ENCODE measurements at places on chromosomes 1 and 21.
A peak's percentile ranks its signal among the peaks of the same experiment; 100 is the strongest.

GRCh38 chr21:46183910-46184624 lies at the start of gene SPATC1L:
SPATC1L (minus strand) TSS chr21:46184459; CDS start chr21:46182816, 1,643 bp downstream.
- peak; percentile 77 for DNase-seq

- peak; percentile 77 for DNase-seq
These were observed 12.9 kb downstream of the PTPRU start for GRCh38 chr1:29249170-29249691.

DNA sequence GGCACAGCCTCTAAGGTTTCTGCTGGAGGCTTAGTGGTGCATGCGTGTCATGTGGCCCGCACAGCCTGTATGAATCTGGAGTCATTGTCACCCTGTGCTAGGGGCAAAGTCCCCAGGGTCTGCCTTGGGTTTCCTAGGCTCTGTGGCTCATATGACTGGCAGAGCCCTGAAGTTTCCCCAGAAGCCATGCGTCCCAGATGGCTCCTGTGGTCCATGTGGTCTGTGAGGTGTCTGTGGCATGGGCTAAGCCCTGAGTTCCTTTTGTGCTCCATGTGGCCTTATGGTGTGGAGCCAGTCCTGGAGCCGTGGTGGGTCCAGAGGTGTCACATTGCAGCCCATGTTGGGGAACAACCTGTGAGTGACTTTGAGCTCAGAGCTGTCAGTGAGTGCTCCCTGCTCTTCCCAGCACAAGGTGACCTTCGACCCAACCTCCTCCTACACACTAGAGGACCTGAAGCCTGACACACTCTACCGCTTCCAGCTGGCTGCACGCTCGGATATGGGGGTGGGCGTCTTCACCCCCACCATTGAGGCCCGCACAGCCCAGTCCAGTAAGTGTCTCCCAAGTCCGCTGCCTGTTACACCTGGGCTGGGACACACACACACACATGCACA lies 57.8 kb upstream of the KDM4A start:
- no peak for DNase-seq

DNA sequence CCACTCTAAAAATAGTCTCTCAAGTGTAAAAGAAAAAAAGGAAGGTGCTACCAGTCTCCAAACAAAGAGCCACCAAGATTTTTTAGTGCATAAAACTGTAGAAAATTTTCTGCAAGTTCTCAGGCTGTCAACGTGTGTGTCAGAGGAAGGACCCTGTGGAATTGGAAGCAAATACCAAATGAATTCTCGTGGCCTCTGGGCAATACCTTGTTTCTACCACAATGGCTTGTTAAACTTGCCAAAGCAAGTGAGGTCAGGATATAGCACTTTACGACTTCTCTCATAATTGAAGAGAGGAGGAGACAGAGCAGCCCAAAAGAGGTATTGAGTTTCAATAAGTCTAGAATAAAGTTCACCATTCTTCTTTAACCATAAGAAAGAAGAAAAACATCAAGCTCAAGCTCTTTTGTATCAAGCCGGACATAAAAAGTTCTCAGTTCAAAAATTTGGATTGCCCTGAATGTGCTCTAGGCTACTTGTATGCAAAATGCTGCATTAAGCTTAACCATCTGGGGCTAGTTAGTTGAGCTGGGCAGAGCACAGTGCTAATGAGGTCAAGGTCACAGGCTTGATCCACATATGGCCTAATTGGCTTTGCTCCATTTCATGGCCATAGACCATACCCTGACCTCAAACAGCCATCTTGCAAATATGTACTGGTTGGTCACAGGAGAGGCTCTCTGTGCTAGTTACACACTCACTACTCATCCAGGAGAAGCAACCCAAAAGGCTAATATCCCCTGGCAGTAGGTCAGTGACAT lies 60.5 kb downstream of the TBX15 start:
- DNase-seq: peak; percentile 57

- no peak for DNase-seq
These were observed 106.7 kb downstream of the PTPRU start for GRCh38 chr1:29342983-29343382.

- DNase-seq: no peak
These were observed 42.9 kb downstream of the CD53 start for GRCh38 chr1:110915804-110916203.

GRCh38 chr1:177884479-177885021 lies 85.3 kb downstream of the SEC16B start:
- no peak for DNase-seq

GRCh38 chr1:8649027-8649426 lies 168.4 kb downstream of the RERE start:
- no peak for DNase-seq

DNA sequence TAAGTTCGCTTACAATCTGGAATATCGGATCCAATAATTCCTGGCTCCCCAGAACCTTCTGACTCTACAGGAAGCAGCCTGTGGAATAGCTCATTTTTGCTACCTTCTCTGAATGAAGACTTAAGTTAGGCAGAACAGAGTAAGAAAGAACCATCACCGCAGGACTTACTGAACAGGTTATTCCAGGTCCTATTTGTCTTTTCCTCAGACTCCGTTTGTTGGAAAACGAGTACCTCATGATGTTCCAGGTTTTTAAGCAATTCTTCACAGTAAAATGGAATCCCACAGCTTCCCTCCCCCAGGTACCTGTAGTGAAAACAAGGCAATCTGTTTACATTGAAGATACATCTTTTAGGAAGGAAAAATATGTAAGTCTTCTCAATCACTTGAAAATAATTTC lies 59.8 kb downstream of the ADCY10 start:
- DNase-seq: no peak

DNA sequence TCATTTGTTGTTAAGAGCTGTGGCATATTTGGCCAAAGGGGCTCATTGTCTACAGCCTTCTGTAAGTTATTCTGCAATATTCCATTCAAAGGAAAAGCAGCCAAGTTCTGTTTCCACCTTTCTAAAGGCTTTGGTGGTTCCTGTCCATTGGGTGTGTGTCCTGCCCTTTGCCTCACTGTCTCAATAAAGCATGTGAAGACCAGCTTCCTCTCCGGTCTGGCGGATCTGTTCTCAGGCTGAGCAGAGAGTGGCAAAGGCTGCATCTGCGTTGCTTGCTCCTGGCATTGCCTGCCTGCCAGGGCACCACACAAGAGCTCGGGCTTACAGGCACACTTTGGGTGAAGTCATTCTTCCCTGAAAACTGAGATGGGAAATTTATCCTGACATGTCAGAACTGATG lies 34.9 kb downstream of the ST6GALNAC3 start:
- DNase-seq: no peak

GRCh38 chr1:219304227-219305226 lies 130.8 kb downstream of the LYPLAL1 start:
- peak; percentile 74 for DNase-seq

DNA sequence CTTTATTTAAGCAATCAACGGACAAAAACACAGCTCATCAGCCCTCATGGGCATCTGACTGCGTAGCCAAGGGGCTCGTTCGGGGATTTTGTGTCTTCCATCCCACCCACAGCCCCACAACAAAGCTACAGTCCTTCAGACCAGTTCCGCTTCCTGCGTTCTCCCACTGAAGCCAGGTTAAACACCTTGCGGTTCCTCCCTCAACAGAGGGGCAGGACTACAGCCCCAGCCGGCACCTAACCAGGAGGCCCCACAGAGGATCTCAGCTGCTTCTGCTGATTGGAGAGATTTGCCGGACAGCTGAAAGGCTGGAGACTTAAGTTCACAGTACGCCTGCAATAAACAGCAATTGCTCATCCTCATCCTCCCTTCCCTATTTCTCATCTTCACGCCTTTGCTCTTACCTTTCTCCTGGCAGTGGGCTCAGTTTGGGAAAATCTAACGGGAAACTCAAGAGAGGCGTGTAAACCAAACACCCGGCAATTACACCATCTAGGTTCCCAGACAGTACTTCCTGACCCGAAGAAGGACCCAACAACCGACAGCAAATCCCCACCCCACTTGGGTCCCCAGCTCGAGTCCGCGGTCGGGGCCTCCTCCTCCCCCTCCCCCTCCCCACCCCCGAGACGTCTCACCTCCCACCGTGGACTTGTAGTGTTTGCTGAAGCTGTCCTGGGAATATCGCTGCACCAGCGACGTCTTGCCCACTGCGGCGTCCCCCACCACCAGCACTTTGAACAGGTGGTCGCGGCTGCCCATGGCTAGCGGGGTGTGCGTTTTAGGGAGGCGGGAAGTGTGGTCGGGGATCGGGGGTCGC lies 876 bp downstream of the RAB29 start:
- no peak for DNase-seq

DNA sequence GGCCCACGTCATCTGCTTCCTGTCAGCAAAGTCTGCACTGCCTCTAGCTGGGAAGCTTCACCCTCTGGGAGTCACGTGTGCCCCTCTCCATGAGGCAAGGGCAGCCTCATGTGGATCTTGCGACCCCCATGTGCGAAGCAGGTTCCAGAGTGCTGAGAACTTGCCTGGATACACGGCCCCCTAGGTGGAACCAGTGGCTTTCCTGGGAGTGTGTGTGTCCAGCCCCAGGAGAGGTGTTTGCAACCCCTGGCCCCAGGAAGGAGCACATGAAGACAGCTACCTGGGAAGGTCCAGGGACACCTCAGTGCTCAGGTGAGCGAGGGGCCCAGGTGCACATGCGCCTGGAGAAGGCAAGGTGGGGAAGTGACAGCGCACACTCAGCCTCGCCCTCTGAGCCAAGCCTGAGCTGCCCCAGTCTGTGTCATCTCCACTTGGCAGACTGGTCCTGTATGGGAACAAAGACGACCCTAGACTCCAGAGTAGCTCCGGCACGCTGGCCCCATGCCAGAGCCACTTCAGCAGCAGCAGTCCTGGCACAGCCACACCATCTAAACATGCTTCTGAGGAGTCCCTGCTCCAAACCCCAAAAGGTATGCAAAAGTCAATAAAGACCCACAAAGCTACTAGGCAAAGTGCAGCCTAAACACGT lies 8.9 kb downstream of the LSS start:
- DNase-seq: no peak

DNA sequence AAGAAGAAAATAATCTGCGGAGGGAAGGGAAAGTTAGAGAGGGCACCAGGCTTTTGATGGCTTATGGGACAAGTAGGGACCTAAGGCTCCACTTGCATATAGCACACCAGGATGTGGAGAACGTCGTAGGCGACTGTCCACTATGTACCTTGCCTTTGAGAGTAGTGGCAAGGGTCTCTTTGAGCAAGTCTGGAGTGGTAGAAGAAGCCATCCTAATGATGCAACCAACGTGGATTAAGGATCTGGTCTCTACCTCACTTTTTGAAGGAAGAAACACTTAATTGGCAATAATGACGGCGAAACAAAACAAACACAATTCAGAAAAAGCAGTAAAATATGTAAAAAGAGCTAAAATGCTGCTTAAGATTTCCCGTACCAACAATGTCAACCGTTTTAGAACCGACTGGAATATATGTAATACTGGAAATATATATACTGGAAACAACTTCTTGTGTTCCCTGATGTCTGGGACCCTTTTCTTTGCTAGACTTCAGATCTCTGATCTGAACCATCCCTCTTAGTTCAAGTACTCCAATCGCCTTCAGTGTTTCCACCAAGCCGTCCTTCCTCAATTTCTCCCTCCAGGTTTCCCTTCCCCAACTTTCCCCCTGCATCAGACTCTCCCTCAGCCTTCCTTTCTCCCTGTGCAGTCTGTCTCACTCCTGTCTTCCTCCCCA lies 821 bp upstream of the KHDRBS1 start:
- no peak for DNase-seq

GRCh38 chr1:27298632-27299384 lies 23.2 kb upstream of the TMEM222 start:
- no peak for DNase-seq

- DNase-seq: no peak
These were observed 506 bp downstream of the MYOM3 start for GRCh38 chr1:24111262-24111995.

- peak; percentile 40 for DNase-seq
These were observed 38.8 kb downstream of the HMGB4 start for GRCh38 chr1:33902486-33903209.

- no peak for DNase-seq
These were observed 57.6 kb downstream of the PCNT start for GRCh38 chr21:46381541-46381940.

- peak; percentile 37 for DNase-seq
These were observed 60.2 kb downstream of the NDUFS5 start for GRCh38 chr1:39086386-39086785.

- DNase-seq: no peak
These were observed 3.6 kb downstream of the L1TD1 start for GRCh38 chr1:62198069-62198780.

GRCh38 chr1:6884652-6885153 lies 99.4 kb downstream of the CAMTA1 start:
- no peak for DNase-seq

DNA sequence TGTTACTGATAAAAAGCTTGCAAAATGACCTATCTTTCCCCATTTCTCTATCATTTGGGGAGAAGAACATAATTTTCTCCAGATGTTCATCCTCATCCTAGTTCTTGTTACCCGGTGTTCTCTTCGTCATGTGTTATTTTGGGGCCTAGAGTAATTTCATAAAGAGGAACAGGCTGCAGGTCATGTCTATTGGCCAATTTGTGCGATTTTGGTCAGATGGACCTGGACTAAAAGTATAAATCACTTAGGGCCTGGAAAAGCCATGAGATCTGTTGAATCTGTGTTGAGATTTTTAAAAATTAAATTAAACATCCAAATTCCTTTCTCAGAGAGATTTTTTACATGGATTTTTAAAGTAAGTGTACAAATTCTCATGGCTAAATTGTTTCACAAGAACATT lies 241.3 kb upstream of the PLXNA2 start:
- no peak for DNase-seq

DNA sequence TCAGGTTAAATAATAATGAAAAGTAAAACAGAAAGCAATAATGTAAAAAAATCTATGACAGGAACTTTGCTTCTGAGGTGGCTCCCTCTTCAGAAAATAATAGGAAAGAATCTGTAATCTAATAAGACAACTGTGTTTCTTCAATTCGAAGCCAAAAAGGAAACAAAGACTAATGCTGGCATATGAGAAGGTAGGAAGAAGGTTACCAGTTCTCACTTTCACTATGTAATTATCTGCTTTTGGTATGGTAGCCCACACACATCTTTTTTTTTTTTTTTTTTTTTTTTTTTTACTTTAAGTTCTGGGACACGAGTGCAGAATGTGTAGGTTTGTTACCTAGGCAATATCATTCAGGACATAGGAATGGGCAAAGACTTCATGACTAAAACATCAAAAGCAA lies 47.1 kb downstream of the COP1 start:
- no peak for DNase-seq
